ENCODE measurements at places on chromosomes 4 and X.

DNA sequence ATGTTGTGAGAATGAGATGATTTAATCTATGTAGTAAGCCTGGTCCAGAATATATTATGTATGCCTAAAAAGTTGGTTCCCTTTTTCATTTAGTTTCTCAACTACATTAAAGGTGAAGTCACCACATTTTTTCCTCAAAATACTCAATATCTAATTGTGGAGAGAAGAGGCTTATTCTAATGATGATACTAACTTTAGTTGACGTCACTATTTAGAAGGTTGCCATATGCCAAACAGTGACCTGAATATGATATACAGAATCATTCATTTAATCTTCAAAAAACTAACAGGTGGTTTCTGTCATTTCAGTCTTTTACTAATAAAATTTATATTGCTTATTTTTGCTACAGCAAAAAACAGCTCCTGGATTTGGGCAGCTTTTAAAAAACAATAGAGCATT, 480.7 kb upstream of the NWD2 start:
- no peak for DNase-seq

GRCh38 chrX:13036896-13037295, 7.5 kb downstream of the FAM9C start:
- no peak for DNase-seq

- DNase-seq = no peak
Observed at GRCh38 chr4:185283723-185284122, 74.3 kb downstream of the SNX25 start.

DNA sequence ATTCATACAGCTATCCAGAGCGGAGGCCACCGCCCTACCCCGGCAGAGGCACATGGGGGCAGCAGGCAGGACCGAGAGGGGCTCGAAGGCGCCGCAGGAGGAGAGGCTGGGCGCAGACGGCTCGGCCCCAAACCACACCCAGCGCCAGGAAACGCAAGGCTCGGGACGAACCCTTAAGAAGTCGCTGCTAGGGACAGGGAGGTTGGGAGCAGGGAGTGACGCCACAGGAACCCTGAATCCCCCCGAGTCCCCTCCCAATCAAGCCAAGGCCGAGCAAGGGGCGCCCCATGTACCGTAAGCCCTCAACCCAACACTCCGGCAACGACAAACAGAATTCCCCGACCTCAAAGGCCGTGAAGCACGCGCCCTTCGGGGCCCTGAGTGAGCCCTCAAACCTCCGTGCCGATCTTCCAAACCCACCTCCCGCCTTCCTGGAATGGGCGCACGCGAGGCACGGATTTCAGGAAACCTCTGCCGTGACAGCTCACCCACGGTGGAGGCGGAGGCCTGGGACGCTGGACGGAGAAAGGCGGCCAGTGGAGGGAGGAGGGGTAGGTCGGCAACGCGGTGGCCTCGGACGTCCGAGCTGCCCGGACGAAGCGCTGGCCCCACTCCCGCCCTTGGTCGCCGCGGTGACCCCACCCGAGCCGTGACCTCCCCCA, 1.8 kb downstream of the ZFYVE28 start:
- no peak for DNase-seq

GRCh38 chrX:13208281-13208935, 111.4 kb downstream of the ATXN3L start:
- no peak for DNase-seq

GRCh38 chrX:41677183-41678060, 11.4 kb upstream of the GPR34 start:
- no peak for DNase-seq

- DNase-seq = no peak
Observed at GRCh38 chrX:153861151-153861550, 24.8 kb downstream of the L1CAM start.

GRCh38 chr4:110754716-110755115, 131.8 kb upstream of the PITX2 start:
- DNase-seq = no peak

- no peak for DNase-seq
Observed at GRCh38 chr4:17329046-17329445, 182.8 kb downstream of the QDPR start.

DNA sequence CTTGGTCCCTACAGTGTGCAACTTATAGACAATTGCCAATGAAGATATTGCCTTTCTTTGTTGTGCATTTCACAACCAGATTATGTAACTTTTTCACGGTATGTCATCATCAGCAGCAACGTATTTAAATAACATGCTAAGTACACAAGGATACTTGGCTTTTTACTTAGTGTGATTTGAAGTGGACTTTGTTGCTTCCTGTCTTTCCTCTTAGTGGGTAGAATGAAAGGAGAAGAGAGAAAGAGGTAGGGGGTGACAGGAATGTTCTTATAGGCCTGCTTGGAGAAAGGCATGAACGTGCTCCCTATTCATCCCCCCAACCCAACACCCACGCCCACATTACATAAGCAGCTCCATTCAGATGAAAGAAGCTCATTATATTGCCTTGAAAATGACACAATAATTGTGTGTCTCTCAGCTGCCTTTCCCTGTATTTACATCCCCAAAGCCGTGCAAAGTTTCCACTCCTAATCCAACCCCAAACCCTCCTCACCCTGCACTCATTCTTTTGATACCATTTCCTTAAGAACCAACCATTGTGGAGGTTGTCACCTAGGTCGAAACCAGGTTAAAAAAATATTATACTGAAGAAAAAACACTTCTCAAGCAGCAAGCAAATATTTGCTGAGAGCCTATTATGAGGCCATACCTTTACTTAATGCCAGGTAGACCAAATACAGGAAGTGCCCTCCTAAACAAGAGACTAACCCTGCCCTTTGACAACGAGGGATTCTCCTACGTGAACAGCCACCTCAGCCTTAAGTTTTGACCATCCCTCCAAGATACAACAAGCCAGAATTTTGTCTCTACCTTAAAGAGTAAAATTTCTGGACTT, 25.2 kb upstream of the GK start:
- no peak for DNase-seq

DNA sequence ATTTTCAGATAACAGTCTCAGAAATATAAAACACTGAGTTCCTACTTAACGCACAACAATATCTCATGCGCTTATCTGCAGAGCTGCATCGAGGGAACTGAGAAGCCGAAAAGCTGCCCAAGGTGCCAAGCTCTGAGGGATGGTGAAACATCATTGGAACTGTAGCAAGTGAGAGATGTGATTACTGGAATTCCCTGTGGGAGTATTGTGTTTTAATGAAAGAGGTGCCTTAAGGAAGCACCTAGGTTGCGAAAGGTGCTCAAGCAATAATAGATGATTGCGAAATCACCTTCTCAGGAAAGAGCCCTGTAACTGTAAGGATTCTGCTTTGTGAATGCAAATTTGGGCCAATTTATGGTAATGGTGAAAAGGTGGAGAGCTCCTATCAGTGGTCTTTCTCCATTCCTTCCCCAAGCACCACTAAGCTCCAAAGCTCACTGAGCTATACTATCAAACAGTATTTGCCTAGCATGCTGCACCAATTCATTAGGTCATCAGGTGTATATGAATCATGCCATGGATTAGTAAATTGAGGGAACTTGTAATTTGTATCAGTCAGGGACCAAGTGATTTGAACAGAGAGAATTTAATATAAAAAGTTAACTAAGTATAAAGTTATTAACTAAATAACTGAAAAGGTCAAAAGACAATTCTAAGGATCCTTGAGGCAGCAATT, 59.0 kb upstream of the ATP8A1 start:
- no peak for DNase-seq

DNA sequence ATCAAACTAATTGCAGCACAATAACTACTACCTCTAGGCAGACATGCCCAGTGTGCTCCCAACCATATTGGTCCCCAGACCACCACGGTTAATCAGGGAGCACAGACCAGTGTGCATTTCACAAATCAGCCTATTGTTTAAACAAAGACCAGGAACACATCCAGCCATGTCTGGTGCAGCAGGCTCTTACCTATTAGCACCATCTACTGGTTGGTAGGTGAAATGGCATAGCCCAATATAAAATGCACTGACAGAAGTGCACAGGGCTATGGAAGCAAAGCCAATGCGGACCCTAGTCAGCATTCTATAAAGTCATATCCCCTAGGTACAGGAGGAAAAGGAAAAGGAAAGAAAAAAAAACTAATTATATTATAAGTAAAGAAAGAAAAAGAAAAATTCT, 15.5 kb upstream of the CYLC1 start:
- DNase-seq = no peak

DNA sequence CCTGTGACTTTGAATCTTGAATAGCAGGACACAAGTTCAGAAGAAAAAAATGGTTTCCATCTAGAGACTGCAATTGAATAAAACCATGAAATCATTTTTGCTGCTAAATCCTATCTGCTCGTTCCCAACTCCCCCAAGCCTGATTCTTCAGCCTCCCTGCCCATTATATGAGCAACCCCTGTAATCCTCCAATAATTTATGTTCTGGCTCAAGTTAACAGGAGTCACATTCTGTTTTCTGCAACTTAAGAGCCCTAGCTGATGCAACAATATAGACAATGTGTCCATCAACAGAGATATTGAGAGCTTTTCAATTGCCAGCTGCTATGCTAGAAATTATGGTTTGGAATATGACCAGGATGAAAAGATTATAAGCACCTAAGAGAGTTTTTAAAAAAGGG, 84.1 kb downstream of the LDB2 start:
- DNase-seq = no peak

DNA sequence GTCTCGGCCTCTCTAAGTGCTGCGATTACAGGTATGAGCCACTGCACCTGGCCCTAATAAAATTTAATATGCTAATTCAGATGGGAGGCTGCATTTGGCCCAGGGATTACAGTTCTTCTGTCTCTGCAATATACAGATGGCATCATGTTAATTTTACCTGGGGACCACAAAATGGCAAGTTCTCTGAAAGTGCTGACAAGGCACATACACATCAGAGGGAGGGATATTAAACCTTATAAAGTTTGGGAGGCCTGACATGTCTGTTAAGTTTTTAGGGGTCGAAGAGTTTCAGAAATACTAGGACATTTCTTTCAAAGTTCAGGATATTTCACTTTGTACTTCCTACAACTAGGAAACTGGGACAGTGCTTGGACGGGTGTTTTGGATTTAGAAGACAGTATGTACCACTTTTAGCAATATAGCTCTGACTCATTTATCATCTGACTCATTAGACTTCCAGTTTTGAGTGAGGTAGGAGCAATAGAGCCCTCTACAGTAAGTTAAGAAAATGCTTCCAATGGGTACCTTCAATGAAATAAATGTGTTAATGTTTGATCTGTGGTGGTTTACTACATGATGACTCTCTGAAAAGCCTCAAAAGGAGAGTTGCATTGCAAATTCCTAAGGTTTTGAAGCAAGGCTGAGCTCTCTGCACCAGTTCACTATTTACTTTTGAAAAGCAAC, 981.0 kb upstream of the HS3ST1 start:
- DNase-seq = no peak

DNA sequence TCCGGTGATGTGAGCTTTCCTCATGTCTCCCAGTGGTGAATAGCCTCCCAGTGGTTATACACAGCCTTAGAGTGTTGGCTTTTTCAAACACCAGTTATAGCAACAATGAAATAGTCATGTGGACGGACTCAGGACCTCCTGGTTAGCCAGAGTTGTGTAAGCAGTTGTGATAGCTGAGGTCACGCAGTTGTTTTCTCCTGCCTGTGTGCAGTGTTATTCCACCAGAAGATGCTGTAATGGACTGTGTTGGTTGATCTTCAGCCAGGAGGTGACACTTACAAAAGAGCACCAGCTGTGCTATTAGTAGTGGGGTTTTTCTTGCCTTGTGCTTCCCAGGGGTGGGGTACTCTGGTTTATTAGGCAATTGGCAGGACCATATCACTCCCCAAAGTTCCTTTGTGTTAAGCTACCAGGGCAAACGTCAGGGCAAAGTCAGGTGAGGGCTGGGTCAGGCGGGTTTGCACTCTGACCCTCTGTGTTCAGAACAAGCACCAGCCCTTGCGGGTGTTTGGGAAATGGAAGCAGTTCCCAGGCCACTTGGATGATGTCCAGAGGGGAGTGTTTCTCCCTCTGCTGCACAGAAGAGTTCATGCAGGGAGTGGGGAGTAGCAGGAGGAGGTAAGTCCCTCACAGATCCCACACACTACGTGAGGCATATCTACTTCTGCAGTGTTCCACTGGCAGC, 252.6 kb downstream of the TMEM47 start:
- no peak for DNase-seq

DNA sequence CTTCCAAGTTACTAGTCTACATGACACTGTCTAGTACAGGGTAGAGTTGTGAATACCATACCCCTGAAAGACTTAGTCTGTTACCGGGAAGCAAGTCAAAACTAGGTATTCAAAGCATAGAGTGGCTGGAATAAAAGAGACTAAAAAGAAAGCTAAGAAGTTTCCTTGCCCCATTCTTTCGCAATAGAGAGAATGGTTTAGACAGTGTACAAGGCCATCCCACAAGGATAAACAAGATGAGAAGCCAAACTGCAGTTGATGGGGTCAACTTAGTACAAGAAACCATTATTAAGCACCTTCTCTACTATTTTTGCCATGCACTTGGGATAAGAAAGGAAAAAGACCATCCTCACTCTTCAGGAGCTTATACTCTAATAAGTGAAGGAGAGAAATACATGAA, 30.3 kb downstream of the AMMECR1 start:
- no peak for DNase-seq

GRCh38 chrX:49308604-49309269, 5.3 kb downstream of the GAGE10 start:
- no peak for DNase-seq

DNA sequence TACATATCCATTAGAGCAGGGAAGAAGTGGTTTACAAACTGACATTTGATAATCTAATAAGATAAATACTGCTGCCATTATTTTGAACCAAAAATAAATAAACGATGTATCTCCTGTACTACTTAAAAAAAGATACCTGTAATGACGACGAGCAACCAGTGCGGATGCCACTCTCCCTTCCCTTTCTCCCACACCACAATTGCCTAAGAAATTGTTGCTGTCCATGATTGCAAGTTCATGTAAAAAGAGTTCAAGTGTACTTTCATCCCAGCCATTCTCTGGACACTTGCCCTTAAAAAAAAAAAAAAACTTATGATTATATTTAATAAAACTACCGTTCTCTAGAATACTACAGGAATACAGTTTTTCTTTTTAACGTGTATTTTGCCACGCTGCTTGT, 1.4 kb downstream of the SEPSECS start:
- DNase-seq = no peak

DNA sequence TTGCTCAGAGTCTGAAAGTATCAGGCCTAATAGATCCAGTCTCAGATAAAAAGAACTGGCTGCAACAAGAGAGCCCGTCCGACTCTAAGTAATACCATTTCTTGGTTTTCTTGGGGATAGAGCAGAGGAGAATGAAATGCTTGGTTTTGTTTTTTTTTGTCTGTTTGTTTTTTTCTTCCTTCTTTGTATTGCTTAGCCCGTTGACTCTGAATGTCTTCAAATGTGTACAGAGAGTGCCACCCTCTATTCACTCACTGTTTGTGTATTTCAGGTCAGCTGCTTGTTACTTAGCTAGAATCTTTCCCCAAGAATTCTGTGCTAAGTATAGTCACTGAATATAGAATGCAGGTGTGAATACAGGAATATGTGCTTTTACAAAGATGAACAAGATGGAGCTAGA, 5.7 kb upstream of the TMEM156 start:
- DNase-seq = no peak

GRCh38 chrX:92241249-92241648, 462.1 kb downstream of the PCDH11X start:
- DNase-seq = no peak
